ENCODE measurements at places on chromosomes 1 and 21. TPM values are rescaled to one million over a fixed set of nuclear protein-coding genes. Genes with fewer than 3 reads are reported as not detected.

DPYD gene
- 75.4 TPM for total RNA-seq

GJA4 gene
- total RNA-seq, result 35.9 TPM

HCRTR1 gene
- 0.57 TPM for total RNA-seq

KRTAP12-2 gene
- total RNA-seq, result not detected

TSACC gene
- 0.40 TPM for total RNA-seq

NTRK1 gene
- total RNA-seq, result not detected

TGFB2 gene
- 2.8 TPM for total RNA-seq

SLC35F3 gene
- not detected for total RNA-seq

SLC16A4 gene
- 9.6 TPM for total RNA-seq

ZNF593OS gene
- total RNA-seq, result not detected

RAP1A gene
- total RNA-seq, result 53.1 TPM

LHX8 gene
- total RNA-seq, result not detected

SUSD4 gene
- not detected for total RNA-seq

Data from thoracic aorta endothelial cell (primary cell).